ENCODE measurements at places on chromosomes 12 and 14.

GRCh38 chr12:130559806-130560205 lies 156.3 kb downstream of the RIMBP2 start:
- no peak for DNase-seq

DNA sequence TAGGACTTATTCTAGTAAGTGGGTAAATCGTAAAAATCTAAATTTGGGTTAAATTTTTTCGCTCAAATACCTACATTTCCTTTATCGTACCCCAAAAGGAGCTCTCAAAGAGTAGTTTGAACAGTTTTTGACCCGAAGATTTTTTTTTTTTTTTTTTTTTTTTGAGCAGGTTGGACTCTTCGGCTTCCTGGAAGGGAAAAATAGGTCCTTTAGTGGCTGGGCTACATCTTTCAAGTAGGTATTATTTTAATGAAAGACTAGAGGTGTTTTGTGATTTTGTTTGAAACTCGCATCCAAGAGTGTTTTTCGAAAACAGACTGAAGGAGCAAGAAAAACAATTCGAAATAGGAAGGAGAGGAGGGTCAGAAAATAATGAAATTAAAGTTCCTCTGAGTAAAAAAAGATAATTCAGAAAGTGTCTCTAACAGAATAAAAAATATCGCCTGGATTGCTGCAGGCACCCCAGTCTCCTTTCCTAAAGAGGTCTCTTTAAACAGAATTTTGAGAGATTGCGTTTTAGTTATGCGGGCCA lies 6.0 kb downstream of the CDKN1B start:
- DNase-seq, result no peak

- DNase-seq, result no peak
These were observed 17.3 kb upstream of the KLHL42 start for GRCh38 chr12:27762757-27763156.

GRCh38 chr14:95835121-95835730 lies 41.4 kb upstream of the TUNAR start:
- peak; percentile 2 for DNase-seq

DNA sequence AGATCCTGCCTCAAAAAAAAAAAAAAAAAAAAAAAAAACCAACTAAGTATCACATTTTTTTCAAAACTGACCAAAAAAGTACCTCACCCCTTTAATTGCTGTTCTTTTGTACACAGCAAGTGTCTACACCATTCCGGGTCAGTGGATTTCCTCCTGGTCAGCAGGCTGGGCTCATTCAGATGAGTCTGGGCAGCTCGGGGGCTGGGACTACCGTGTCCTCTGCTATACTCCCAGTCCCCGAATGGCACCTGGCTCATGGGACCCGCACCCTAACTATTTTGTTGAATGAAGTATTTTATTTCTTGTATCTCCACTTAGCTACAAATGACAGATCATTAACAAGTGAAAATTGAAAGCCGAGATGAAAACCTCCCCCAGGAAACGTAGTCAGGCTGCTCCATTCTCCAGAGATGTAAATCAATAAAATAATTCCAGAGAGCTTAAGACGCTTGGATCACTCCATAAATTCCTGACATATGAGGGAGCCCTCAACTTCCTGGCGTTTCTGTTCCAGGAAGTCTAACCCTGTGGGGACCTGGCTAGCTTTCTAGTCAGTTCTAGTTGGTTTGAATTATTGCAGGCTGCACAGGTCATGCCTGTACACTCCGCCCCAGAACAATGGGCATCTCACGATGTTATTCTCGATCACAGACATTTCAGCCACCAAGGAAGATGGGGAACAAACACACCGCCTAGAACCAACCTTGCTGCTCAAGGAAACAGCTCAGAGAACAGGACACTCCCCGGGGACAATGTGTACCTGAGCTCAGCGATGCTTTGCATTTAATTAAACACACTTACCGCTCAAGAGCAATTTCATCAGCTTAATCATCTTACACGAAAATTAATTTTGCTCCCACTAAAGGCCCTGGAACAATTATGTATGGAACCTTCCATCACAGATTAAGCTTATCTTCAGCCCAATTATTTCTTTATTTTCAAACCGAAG lies 76.3 kb downstream of the RIMBP2 start:
- no peak for DNase-seq

GRCh38 chr12:104166465-104166864 lies 28.5 kb upstream of the NFYB start:
- no peak for DNase-seq

DNA sequence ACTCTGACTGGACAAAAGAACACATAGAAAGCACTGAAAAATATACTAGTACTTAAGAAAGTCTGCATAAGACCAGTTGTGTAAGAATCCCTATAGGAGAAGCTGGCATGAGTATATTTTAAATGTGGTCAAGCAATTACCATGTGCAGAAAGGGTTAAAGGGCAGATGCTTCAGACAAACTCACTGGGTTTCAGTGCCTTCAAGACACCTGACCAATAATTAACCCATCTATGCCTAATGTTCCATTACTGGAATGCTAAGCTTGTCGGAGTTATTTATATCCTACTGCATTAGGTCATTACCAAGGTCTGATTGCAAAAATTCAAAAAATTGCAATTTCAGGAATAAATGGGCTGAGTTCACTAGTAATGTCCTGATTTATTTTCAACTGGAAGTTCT lies 41.3 kb downstream of the HNRNPC start:
- no peak for DNase-seq

- DNase-seq, result no peak
These were observed 26.7 kb downstream of the ELK3 start for GRCh38 chr12:96220902-96221301.

DNA sequence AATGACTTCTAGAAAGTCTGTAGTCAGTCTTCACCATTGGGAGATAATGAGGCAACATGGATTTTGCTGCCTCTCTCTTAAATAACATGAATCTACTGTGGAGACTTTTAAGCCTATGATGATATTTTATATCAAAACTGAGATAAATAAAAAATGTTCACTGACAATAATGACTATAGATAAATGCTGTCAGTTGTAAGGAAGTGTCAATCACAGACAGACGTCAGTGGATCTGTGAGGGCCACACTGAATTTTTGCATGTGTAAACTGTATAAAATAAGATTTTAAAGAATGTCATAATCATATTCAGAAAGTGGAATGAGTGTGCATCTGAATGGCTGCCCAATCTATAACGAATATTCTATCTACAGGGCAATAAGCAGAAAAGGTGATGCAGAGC lies 364.0 kb downstream of the NRXN3 start:
- DNase-seq, result no peak

- no peak for DNase-seq
These were observed 663.8 kb downstream of the FLRT2 start for GRCh38 chr14:86193756-86194155.

GRCh38 chr12:115230606-115231005 lies 546.6 kb upstream of the TBX3 start:
- DNase-seq, result no peak

DNA sequence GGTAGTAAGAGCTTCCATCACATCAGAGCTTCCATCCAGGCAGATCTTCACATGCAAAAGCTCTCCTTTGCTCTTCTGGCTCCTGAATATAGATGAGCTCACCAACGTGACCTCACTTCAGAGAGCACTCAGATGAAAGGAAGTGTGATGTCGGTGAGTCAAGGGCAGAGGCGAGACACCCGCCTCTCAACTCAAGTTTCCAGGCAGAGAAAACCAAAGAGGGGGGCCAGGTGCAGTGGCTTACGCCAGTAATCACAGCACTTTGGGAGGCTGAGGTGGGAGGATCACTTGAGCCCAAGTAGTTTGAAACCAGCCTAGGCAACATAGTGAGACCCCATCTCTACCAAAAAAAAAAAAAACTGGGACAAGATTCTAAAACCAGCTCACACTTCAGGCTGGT lies 126.9 kb downstream of the DUSP6 start:
- DNase-seq, result peak; percentile 36

DNA sequence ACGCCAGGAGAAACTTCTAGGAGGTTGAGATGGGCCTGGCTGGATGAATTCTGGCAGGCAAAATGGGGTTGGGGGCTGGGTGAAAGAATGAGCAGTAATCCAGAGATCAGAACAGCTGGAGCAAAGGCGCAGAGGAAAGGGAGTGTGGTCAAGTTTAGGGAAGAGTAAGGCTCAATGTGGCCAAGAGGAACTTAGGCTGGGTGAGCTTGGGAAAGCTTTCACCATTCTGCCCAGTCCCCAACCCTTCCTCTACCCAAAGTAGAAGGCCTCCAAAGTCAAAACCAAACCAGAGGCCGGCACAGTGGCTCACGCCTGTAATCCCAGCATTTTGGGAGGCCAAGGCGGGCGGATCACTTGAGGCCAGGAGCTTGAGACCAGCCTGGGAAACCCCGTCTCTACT lies 10.2 kb upstream of the RABGGTA start:
- no peak for DNase-seq

- DNase-seq, result no peak
These were observed 150.9 kb upstream of the GRIP1 start for GRCh38 chr12:66829660-66830325.

DNA sequence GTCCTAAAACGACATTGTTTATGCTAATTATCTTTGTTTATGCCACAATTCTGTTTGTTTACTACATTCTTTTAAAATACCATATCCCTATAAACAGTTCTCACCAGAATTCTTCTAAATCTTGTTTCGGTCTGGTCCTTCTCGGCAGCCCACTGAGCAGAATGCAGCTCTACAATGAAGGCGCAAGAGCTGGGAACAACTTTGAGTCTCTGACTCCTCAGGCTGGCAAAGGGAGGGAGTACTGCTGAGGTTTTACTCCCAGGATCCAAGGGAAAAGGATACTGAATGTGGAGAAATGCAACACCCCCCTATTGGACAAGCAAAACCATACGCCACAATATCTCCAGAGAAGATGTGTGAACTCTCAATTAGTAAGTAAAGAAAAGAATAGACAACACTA lies 5.4 kb downstream of the SOX5 start:
- DNase-seq, result no peak

DNA sequence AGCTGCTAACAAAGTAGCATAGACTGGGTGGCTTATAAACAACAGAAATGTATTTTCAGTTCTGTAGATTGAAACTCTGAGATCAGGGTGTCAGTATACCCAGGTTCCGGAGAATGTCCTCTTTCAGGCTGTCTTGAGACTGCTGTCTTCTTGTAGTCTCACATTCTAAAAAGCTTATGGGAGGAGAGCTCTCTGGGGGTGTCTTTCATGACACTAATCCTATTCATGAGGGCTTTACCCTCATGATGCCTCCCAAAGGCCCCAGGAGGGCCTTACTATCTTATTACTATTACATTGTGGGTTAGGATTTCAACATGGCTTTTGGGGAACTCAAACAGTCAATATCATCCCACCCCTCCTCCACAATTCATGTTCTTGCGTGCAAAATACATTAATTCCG lies 94.3 kb downstream of the AEBP2 start:
- DNase-seq, result no peak

DNA sequence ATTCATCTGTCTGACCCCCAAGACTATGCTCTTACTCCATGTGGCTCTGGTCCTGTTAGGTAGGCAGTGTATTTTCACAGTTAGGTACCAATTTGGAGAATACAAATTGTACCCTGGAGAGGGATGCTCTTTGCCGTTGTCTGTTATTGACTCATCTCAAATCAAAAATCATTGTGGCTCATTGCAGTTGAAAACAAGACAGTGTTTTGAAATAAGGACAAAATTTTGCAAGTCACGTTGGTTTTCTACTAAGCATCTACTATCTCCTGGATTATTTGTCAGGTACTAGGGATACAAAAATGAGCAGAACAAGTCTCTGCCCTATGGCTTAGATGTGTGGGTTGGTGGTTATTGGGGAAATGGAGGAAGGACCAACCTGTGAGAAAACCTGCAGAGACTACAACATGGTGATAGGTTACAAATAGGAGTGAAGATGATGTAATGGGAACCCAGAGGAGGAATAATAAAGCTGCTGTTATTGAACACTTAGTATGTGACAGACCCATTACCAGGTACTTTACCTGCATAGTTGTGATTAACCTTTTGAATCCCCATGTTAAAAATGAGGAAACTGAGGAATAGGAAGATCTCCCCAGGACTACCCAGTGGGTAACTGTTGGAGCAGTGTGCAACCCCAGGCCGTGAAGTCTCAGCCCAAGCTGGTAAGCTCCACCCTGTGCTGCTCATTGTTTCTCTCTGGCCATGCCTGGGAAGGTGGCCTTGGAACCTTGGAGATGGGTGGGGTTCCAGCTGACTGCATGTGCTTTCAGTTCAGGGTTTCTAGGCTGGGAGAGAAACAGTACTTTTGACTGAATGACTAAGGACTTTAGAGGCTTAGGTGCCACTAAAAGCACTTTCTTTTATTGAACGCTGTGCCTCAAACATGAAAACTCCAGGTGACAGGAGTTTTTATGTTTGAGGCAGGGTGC lies 72.9 kb upstream of the SRSF5 start:
- DNase-seq, result no peak

GRCh38 chr12:53245286-53245685 lies 13.3 kb upstream of the RARG start:
- DNase-seq, result no peak

DNA sequence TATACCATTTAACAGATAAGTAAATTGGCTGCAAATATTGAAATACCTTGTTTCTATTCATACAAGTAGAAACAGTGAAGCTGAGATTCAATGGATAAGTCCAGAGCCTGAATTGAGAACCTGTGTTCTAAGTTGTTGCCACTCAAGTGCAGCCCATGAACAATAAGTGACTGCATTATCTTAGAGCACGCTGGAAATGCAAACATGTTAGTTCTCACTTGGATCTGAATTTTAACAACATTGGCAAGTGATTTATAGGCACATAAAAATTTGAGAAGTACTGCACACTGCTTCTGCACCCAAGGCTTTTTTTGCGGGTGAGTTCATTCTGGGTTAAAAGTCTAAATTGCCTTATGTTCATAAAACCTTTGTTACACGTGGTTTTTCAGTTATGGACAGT lies 484.3 kb downstream of the NAV3 start:
- no peak for DNase-seq

DNA sequence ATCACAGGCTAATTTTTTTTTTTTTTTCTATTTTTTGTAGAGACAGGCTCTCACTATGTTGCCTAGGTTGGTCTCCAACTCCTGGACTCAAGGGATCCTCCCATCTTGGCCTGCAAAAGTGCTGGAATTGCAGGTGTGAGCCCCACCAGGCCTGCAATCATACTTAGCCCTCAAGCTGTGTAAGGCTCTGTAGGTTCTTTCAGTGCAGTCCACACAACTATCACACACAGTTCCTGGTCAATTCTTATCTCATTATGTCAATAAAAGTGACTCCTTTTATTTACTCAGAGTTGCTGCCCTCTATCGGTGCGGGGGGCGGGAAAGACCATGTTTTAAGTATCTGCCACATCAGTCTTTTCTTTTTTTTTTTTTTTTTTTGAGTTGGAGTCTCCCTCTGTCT lies 29.0 kb downstream of the SLC2A3 start:
- DNase-seq, result no peak

GRCh38 chr12:120012067-120012621 lies 23.1 kb downstream of the BICDL1 start:
- DNase-seq, result peak; percentile 30

DNA sequence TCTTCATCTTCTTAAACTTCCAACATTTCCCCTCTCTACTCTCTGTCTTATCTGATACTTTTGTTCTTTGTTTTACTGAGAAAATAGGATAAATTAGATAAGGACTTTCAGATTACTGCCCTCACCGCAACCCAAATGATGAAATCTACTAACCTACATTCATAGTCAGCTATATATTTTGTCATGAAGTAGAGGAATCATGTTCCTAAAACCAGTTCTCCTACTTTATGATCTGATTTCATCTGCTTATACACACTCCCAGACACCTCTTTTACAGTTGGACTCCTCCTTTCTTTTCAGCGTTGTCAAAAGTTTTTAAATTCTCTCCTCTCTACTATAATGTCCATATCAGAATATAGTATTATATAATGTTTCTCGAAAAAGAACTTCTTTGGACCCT lies 29.7 kb downstream of the MGAT4C start:
- no peak for DNase-seq
